ENCODE measurements at places on chromosomes 5 and 9. TPM values are rescaled to one million over a fixed set of nuclear protein-coding genes. Genes with fewer than 3 reads are reported as not detected.

DNA sequence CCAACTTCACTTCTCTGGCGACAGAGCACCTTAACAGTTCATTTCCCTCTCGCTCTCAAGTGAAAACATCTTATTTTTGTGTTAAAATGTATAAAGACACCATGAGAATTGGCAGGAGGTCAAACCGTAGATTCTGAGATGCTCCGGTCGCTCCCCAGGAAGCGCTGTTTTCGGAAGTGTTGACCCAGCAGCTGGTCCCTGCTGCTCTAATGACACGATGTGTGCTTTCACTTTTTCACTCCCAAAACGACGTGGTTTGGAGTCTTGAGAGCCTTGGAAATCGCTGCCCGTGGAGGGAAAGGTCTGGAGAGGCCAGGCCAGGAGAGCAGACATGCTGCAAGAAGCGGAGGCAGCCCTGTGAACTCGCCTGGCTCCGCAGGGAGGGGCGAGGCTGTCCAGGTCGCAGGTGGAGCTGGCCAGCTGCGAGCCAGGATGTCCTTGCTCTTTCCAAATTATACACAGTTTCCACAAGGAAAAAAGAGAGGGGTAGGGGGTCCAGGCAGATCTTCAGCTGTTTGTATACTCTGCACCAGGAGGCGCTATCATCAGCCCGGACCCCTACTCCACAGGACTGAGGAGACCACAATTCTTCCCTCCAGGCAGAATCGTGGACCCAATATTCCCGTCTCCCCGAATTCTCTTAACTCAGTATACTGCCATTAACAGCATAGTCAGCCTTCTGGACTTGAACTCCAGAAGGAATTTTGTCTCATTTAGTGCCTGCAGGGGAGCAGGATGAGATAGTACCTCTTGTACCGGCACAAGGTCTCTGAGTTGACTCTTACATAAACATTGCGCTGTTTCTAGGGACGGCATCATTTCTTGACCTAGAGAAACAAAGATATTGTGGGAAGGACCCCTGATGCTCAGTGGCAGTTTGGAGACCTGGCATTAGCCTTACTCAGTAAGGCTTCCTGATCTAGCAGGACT, 248.6 kb upstream of the ANKRD55 start:
- peaks cover 36% of the 10 kb centered on the region for H3K27me3 ChIP-seq
- no peak overlapping the region for H3K27ac ChIP-seq
- peak overlapping the region; percentile 81 for H3K4me3 ChIP-seq

- H3K4me3 ChIP-seq = no peak overlapping the region
- DNase-seq = no peak
- no peaks in the 10 kb centered on the region for H3K36me3 ChIP-seq
- no peak overlapping the region for H3K27ac ChIP-seq
- H3K27me3 ChIP-seq = no peaks in the 10 kb centered on the region
Observed at GRCh38 chr5:123546657-123547056, 34.7 kb downstream of the CSNK1G3 start.

GRCh38 chr5:176536132-176536901, 885 bp downstream of the RNF44 start:
- peak; percentile 83 for DNase-seq
- peak overlapping the region; percentile 99 for H3K27ac ChIP-seq
- peaks cover 32% of the 10 kb centered on the region for H3K4me1 ChIP-seq
- H3K36me3 ChIP-seq = 0 out of 2 replicates have a peak, but pooled peaks cover under 1% of the 10 kb centered on the region
- H3K4me3 ChIP-seq = peak overlapping the region; percentile 74

Gene SIT1
- 14.7 TPM for total RNA-seq

Gene TXNDC8
- not detected for total RNA-seq

Gene ST8SIA4
- 1.3 TPM for total RNA-seq

Gene C5orf52
- total RNA-seq = not detected

DNA sequence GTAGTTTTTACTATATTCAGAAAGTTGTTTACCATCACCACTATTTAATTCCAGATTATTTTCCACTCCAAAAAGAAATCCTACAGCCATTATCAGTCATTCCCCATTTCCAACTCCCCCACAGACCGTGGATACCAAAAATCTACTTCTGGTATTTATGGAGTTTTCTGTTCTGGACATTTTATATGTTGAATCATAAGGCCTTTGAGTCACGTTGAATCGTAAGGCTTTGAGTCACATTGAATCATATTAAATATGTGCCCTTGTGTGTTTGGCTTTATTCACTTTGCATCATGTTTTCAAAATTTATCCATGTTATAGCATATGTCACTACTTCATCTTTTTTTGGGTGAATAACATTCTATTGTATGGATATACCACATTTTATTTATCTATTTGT, 454.1 kb upstream of the NUDT12 start:
- DNase-seq = no peak
- no peak overlapping the region for H3K27ac ChIP-seq
- no peak overlapping the region for H3K4me3 ChIP-seq

- no peak overlapping the region for H3K4me3 ChIP-seq
- H3K4me1 ChIP-seq = peaks cover 17% of the 10 kb centered on the region
- H3K27me3 ChIP-seq = no peaks in the 10 kb centered on the region
- H3K36me3 ChIP-seq = no peaks in the 10 kb centered on the region
Observed at GRCh38 chr9:85040821-85041465, 371.4 kb downstream of the NTRK2 start.

DNA sequence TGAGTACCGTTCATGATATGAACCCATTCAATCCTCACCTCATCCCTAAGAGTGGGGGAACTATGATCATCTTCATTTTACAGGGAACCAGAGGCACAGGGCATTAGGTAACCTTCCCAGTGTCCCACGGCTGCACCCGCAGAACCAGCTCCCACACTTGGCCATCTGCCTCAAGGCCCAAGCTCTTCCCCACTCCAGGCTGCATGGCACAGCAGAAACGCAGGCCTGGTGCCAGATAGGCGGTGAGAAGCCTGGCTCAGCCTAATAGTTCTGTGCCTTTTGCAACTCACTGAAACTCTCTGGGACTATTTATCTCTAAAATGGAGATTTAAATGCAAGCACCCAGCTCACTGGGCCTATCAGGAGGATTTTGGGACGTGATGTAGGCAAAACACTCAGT, 90.8 kb upstream of the ZNF618 start:
- H3K36me3 ChIP-seq = no peaks in the 10 kb centered on the region
- no peak overlapping the region for H3K4me3 ChIP-seq
- no peak overlapping the region for H3K27ac ChIP-seq
- H3K4me1 ChIP-seq = peaks cover 12% of the 10 kb centered on the region
- 0 out of 2 replicates have a peak, but pooled peaks cover 7% of the 10 kb centered on the region for H3K27me3 ChIP-seq
- no peak for DNase-seq

Gene IFNK
- total RNA-seq = not detected

- H3K27me3 ChIP-seq = no peaks in the 10 kb centered on the region
- no peak overlapping the region for H3K27ac ChIP-seq
- peaks cover 31% of the 10 kb centered on the region for H3K4me1 ChIP-seq
- H3K36me3 ChIP-seq = no peaks in the 10 kb centered on the region
- no peak overlapping the region for H3K4me3 ChIP-seq
- no peak for DNase-seq
Observed at GRCh38 chr9:21507483-21507790, 25.3 kb upstream of the IFNE start.

Gene EFNA5
- total RNA-seq = 7.5 TPM

Gene PCDHGC3
- 13.3 TPM for total RNA-seq

- H3K36me3 ChIP-seq = no peaks in the 10 kb centered on the region
- no peak overlapping the region for H3K4me3 ChIP-seq
- H3K27me3 ChIP-seq = peaks cover 10% of the 10 kb centered on the region
- DNase-seq = no peak
- H3K4me1 ChIP-seq = peaks cover 14% of the 10 kb centered on the region
Observed at GRCh38 chr9:132997591-132997990, 19.1 kb downstream of the GFI1B start.

GRCh38 chr9:27591093-27591492, 17.8 kb upstream of the C9orf72 start:
- no peaks in the 10 kb centered on the region for H3K36me3 ChIP-seq
- no peaks in the 10 kb centered on the region for H3K4me1 ChIP-seq
- no peaks in the 10 kb centered on the region for H3K27me3 ChIP-seq
- peak; percentile 8 for DNase-seq
- H3K27ac ChIP-seq = no peak overlapping the region
- no peak overlapping the region for H3K4me3 ChIP-seq

Gene FOXI1
- total RNA-seq = not detected

Gene SLC25A2
- total RNA-seq = not detected

DNA sequence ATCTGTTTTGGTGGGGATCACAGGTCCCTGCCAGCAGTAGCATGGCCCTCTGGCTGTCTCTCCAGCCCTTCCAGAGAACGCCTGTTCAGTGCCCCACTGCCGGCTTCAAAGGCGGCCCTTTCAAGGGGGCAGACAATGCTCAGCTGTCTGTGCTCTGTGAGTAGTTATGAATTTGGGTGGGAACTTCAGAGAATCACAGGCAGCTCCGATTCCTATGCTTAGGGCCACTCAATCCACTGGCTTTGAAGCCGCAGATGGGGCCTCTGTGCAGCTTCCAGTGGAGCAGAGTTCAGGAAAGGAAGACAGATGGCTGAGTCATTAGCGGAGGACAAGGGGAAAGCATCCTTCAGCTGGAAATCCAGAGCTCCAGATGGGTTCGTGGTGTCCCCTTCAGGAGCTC, 42.4 kb downstream of the NKX2-5 start:
- H3K4me1 ChIP-seq = no peaks in the 10 kb centered on the region
- no peaks in the 10 kb centered on the region for H3K36me3 ChIP-seq
- no peak overlapping the region for H3K4me3 ChIP-seq
- no peak for DNase-seq

GRCh38 chr5:77306531-77306930, 96.1 kb downstream of the PDE8B start:
- no peaks in the 10 kb centered on the region for H3K4me1 ChIP-seq
- H3K27me3 ChIP-seq = no peaks in the 10 kb centered on the region
- no peak overlapping the region for H3K27ac ChIP-seq
- H3K36me3 ChIP-seq = no peaks in the 10 kb centered on the region
- DNase-seq = no peak

- H3K27me3 ChIP-seq = no peaks in the 10 kb centered on the region
- no peak for DNase-seq
- H3K36me3 ChIP-seq = no peaks in the 10 kb centered on the region
- no peak overlapping the region for H3K4me3 ChIP-seq
Observed at GRCh38 chr5:15487228-15487627, 12.8 kb upstream of the FBXL7 start.

GRCh38 chr5:116583862-116584222, 9.2 kb upstream of the SEMA6A start:
- H3K4me3 ChIP-seq = no peak overlapping the region
- H3K27ac ChIP-seq = no peak overlapping the region

DNA sequence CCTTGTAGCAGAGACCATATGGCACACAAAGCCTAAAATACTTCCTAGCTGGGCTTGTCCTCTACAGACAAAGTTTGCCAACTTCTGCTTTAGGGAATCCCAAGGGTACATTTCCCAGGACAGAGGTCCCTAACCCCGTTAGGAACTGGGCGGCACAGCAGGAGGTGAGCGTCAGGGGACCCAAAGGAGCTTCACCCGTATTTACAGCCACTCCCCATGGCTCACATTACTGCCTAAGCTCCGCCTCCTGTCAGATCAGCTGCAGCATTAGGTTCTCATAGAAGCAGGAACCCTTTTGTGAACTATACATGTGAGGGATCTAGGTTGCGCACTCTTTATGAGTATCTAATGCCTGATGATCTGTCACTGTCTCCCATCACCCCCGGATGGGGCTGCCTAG, 88.5 kb upstream of the TRPM3 start:
- H3K4me1 ChIP-seq = 0 out of 2 replicates have a peak, but pooled peaks cover 1% of the 10 kb centered on the region
- H3K27ac ChIP-seq = no peak overlapping the region
- no peak overlapping the region for H3K4me3 ChIP-seq
- no peaks in the 10 kb centered on the region for H3K27me3 ChIP-seq

DNA sequence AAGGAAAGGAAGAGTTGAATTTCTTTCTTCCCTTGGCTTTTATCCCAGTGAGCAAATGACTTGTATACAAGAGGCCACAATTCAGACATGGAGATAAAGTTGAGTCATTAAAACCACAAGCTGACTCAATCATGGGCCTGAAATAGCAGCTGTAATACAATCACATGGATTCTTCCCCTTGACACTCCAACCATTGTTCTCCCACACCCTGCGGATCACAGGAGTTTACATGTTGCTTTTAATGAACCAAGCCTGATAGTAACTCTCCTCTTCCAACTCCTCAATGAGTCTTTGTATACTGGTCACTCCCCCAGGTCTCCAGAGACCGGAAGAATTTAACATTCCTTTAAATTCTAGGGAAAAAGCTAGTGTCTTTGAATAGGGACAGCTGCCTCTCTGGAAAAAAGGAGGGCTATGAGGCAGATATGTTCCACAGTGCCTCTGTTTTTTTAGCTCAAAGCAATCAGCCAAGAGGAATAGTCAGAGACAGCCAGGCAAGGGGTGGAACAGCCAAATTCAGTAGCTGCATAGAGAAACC, 32.4 kb downstream of the PCDHGC5 start:
- H3K36me3 ChIP-seq = peaks cover 25% of the 10 kb centered on the region
- no peak for DNase-seq
- no peaks in the 10 kb centered on the region for H3K27me3 ChIP-seq
- peaks cover 11% of the 10 kb centered on the region for H3K4me1 ChIP-seq
- H3K4me3 ChIP-seq = no peak overlapping the region
- peak overlapping the region; percentile 26 for H3K27ac ChIP-seq

Gene SEMA5A
- total RNA-seq = 8.1 TPM

GRCh38 chr5:57366744-57367143, 115.9 kb downstream of the ACTBL2 start:
- H3K27ac ChIP-seq = no peak overlapping the region
- no peaks in the 10 kb centered on the region for H3K27me3 ChIP-seq
- no peak overlapping the region for H3K4me3 ChIP-seq
- H3K4me1 ChIP-seq = no peaks in the 10 kb centered on the region
- DNase-seq = no peak

- H3K4me1 ChIP-seq = no peaks in the 10 kb centered on the region
- H3K27ac ChIP-seq = no peak overlapping the region
- H3K4me3 ChIP-seq = no peak overlapping the region
- H3K36me3 ChIP-seq = no peaks in the 10 kb centered on the region
- no peaks in the 10 kb centered on the region for H3K27me3 ChIP-seq
- no peak for DNase-seq
Observed at GRCh38 chr9:80968611-80969010, 720.7 kb downstream of the TLE1 start.

Gene FAM221B
- not detected for total RNA-seq

Gene ENG
- 1.4 TPM for total RNA-seq

Gene TEX48
- not detected for total RNA-seq

DNA sequence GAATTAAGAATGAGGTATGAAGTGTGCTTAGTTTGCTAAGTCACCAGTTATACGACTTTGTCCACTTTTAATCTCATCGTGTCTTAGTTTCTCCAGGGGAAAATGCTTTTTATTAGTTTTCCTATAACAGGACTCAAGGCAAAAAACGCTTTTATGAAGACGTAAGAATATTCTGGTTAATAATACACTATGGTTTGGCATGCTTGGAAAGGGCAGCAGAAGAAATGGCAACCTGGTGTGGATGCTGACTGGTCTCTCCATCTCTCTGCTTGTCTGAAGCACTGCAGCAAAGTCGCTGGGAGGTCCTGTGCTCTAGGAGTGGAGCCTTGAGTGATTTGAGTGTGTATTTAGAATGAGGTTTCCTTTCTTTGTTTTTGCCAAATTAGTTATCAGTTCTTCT, 78.8 kb downstream of the ZSWIM6 start:
- no peaks in the 10 kb centered on the region for H3K27me3 ChIP-seq
- DNase-seq = no peak

Gene LMNB1
- 269 TPM for total RNA-seq

GRCh38 chr5:72185496-72186329, 78.4 kb downstream of the MAP1B start:
- H3K4me3 ChIP-seq = no peak overlapping the region
- no peaks in the 10 kb centered on the region for H3K27me3 ChIP-seq
- no peak for DNase-seq
- no peak overlapping the region for H3K27ac ChIP-seq
- H3K36me3 ChIP-seq = peaks cover 18% of the 10 kb centered on the region

GRCh38 chr9:131366761-131367401, 27.0 kb upstream of the PRRC2B start:
- no peaks in the 10 kb centered on the region for H3K4me1 ChIP-seq
- H3K36me3 ChIP-seq = no peaks in the 10 kb centered on the region
- no peak overlapping the region for H3K27ac ChIP-seq
- no peaks in the 10 kb centered on the region for H3K27me3 ChIP-seq
- peak; percentile 73 for DNase-seq

Gene RABEPK
- 19.3 TPM for total RNA-seq

Gene HTR1A
- total RNA-seq = 4.7 TPM
